Activated naive CD8-positive, alpha-beta T cell treated with anti-CD3 and anti-CD28 coated beads for 36 hours (primary cell): ENCODE measurements at places on chromosomes 11 and 22.

- peaks cover 3% of the 10 kb centered on the region for H3K4me1 ChIP-seq
- H3K27me3 ChIP-seq, result no peaks in the 10 kb centered on the region
- DNase-seq, result no peak
- H3K27ac ChIP-seq, result no peak overlapping the region
Observed at GRCh38 chr11:130522284-130522961, 74.0 kb downstream of the ADAMTS15 start.

GRCh38 chr11:42171046-42171445, 711.6 kb upstream of the LRRC4C start:
- H3K27me3 ChIP-seq, result no peaks in the 10 kb centered on the region
- no peaks in the 10 kb centered on the region for H3K36me3 ChIP-seq
- DNase-seq, result no peak
- no peaks in the 10 kb centered on the region for H3K4me1 ChIP-seq

DNA sequence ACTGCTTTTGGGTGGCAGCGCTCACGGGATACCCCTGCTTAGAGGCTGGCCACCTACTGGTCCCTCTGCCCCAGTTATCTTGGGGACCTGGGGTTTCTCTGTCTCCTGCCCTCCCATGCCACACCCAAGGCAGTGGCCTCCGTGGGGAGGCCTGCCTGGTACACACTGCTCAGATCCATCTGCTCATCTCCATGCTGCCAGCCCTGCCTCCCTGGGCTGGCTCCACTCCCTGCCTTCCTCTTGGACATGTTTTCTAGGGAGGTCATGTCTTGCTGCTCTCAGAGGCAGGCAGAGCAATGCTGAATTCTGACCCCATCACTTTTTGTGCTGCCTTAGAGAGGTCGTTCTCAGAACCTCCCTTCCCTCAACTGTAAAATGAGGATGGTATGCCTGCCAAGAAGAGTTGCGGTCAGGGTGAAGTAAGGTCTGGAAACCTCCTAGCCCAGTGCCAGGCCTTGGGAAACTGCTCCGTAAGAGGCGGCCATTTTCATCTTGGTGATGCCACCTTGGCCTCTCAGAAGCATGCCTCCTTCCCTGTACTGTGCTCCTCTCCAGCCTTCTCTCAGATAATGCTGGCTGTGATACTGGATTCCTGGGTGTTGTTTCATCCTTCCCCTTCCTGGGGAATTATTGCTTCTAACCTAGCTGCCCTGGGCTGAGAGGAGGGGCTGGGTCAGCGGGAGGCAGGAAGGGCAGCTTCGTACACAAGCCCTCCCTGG, 186.4 kb upstream of the ZBED5 start:
- H3K4me3 ChIP-seq, result no peak overlapping the region
- H3K27me3 ChIP-seq, result no peaks in the 10 kb centered on the region
- DNase-seq, result no peak

GRCh38 chr11:29268733-29269132, 748.1 kb downstream of the KCNA4 start:
- no peaks in the 10 kb centered on the region for H3K36me3 ChIP-seq
- no peak overlapping the region for H3K27ac ChIP-seq
- no peak overlapping the region for H3K4me3 ChIP-seq
- no peak for DNase-seq
- H3K27me3 ChIP-seq, result no peaks in the 10 kb centered on the region

DNA sequence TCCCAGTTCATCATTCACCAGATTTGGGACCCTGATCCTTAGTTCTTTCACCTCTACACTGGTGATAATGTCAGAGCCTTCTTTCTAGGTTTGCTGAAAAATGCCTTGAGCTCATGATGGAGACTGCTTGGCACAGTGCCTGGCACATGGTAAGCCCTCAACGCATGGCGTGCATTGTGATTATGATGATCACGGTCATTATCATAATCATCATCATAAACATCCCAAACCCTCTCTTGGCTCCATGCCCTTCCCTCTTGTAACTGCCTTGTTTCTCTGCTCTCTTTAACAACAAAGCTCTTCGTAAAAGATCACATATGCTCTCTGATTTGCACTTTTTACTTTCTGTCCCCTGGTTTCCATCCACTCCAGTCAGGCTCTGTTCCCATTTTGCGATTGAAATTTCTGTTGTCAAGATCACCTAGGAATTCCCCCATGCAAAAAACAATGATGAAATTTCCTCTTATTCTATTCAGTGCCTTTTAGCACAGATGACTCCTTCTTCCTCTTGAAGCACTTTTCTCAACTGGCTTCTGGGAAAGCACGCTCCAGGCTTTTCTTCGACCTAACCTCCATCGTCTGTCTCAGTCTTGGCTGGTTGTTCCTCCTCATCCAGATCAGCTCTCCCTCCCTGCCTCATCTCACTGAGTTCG, 479.1 kb downstream of the OPCML start:
- DNase-seq, result no peak
- H3K4me1 ChIP-seq, result no peaks in the 10 kb centered on the region
- H3K36me3 ChIP-seq, result no peaks in the 10 kb centered on the region
- H3K4me3 ChIP-seq, result no peak overlapping the region
- peaks cover 7% of the 10 kb centered on the region for H3K27me3 ChIP-seq
